ENCODE measurements at places on chromosomes 4 and X.

GRCh38 chr4:22487328-22487727, 28.5 kb downstream of the ADGRA3 start:
- DNase-seq, result no peak

DNA sequence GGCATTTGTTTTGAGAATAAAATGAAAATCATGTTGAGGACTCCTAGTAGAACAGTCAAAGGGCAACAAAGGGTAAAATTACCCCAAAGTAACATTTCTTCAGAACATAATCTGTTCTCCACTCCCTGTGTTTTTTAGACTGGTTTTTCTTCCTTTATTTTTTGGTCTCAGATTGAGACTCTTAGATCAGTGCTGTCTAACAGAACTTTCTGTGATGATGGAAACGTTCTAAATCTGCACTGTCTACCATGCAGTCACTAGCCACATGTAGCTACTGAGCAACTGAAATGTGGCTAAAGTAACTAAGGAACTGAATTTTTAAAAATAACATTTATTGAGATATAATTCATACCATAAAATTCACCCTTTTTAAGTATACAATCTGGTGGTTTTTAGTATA, 19.8 kb downstream of the CASK start:
- no peak for DNase-seq

- DNase-seq, result no peak
These were observed 28.2 kb downstream of the SH3TC1 start for GRCh38 chr4:8227201-8227770.

DNA sequence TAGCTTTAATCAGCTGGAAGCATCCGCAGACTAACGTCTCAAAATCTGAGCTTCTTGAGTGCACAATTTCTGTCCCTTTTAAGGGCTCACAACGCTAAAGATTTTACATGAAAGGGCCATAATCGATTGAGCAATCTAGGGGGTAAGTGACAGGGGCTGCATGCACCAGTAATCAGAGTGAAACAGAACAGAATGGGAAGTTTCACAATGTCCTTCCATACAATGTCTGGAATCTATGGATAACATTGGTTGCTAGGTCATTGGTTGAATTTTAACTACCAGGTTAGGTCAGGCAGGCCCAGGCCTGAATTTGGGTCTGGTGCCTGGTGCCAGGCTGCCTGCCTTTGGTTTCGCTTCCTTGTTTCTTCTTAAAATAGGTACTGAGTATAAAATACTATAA, 42.0 kb upstream of the MTMR8 start:
- DNase-seq, result no peak

GRCh38 chr4:68997040-68997439, 45.4 kb upstream of the UGT2A3 start:
- DNase-seq, result no peak

GRCh38 chrX:104789784-104790183, 223.8 kb downstream of the IL1RAPL2 start:
- no peak for DNase-seq

DNA sequence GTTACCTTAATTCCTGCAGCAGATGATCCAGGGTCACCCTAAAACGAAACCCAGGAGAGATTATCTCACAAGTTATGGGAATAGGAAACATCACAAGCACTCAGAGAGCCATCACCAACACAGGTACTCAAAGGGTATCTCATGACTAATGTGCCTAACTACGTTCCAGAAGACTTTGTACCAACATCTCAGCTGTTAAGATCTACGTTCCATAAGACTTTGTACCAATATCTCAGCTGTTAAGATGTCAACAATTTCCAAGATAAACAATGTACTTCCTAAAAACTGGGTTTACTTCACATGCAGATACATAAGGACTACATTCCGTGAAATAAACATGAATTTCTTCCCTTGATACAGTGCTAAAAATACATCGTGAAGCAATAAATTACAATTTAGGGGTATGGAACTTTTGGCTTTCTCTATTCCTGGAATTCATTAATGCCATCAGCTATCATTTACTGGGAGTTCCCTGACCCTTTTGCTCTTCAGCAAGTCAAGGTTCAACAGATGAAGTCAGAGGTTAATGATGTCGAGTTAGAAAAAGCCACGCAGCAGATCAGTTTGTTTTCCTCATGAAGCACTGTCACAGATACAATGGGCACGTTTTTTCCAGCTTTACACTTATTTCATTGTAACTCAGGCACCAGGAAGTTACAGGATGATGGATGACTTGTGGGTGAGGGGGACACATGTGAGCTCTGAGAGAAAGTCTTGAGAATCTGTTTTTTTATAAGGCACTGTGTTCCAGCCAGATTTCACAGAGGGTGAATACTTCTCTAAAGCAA, 127.0 kb upstream of the ETNPPL start:
- DNase-seq, result no peak
